Stimulated activated CD8-positive, alpha-beta memory T cell treated with anti-CD3 and anti-CD28 coated beads, Interleukin-4, amount 100 ng/mL, for 4 hours (primary cell): ENCODE measurements at places on chromosomes 6 and 20.
A peak's percentile ranks its signal among the peaks of the same experiment; 100 is the strongest.

DNA sequence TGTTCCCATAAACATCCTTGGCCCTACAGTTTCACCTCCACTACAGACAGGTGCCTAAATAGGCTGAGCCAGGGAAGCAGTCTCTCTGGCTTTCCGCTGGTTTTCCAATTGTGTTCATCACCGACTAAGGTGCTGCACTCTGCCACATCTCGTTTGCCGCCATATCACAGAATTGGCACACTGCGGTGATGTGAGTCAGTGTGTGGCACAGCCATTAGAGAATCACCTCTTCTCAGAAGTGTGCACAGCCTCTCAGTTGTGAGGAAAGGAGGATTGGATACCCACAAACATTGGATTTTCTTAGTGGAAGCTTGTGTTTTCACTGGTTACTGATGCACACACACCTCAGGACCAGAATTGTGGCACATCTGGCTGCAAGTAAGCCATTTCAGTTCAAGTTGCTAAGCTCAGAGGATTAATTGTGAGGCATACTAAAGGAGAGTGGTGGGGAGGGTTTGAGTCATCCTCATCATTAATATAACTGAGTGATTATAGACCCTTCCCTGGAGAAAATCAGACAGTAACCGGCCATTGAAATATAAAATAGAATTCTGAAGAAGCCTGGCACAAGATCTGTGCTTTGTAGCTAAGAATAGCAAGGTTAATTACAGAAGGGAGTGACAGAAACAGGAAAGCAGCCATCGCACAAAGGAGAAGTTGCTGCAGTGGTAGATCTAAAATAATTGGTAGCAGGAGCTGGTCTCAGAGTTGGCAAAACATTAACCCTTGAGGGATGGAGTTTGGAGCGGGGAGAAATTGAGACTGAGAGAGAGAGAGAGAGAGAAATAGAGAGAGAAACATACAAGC lies 506.9 kb downstream of the LMBRD1 start:
- no peak for DNase-seq

GRCh38 chr20:47663354-47664067 lies 121.8 kb downstream of the SULF2 start:
- peak; percentile 41 for DNase-seq

DNA sequence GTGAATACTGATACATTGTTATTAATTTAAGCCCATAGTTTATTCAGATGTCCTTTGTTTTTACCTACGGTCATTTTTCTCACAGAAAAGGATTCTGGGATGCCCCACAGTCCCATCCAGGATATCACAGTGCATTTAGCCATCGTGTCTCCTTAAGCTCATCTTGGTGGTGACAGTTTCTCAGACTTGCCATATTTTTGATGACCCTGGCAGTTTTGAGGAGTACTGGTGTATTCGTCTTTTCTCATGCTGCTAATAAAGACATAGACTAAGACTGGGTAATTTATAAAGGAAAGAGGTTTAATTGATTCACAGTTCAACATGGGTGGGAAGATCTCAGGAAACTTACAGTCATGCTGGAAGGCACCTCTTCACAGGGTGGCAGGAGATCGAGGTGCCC lies 295.9 kb upstream of the CDH4 start:
- DNase-seq, result no peak

GRCh38 chr6:117512987-117513573 lies 30.6 kb downstream of the DCBLD1 start:
- no peak for DNase-seq

- no peak for DNase-seq
Measured at GRCh38 chr6:137261761-137262160, 42.6 kb upstream of the IFNGR1 start.

- DNase-seq, result no peak
Measured at GRCh38 chr6:134744301-134744700, 205.6 kb downstream of the ALDH8A1 start.

GRCh38 chr20:19335916-19336315 lies 123.5 kb downstream of the SLC24A3 start:
- no peak for DNase-seq
